Pancreas (tissue), 10 donors: ENCODE measurements at places on chromosomes 13 and 19. TPM values are rescaled to one million over a fixed set of nuclear protein-coding genes. Genes with fewer than 3 reads are reported as not detected.

The KCTD15 gene
- 16.1 TPM for total RNA-seq

The SIGLECL1 gene
- not detected for total RNA-seq

The IRGC gene
- not detected for total RNA-seq

The GPC5 gene
- not detected for total RNA-seq

DNA sequence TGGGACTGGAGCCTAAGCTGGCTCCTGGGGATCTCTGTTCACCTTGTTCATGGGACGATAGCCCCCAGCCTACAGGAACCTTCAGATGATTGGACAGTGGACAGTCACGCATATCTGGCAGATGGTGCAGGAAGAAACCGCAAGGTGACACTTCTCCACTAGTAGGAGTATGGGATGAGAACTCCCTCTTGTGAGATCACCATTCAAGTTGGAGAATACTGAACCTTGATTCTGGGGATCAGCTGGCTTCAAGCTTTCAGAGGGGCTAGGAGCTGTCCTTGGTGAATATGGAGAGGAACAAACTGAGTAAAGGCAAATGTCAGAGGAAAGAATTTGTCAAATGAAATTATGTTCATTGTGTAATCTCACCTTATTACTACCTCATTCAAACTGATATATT, 204.5 kb downstream of the PDS5B start:
- no peak for DNase-seq

DNA sequence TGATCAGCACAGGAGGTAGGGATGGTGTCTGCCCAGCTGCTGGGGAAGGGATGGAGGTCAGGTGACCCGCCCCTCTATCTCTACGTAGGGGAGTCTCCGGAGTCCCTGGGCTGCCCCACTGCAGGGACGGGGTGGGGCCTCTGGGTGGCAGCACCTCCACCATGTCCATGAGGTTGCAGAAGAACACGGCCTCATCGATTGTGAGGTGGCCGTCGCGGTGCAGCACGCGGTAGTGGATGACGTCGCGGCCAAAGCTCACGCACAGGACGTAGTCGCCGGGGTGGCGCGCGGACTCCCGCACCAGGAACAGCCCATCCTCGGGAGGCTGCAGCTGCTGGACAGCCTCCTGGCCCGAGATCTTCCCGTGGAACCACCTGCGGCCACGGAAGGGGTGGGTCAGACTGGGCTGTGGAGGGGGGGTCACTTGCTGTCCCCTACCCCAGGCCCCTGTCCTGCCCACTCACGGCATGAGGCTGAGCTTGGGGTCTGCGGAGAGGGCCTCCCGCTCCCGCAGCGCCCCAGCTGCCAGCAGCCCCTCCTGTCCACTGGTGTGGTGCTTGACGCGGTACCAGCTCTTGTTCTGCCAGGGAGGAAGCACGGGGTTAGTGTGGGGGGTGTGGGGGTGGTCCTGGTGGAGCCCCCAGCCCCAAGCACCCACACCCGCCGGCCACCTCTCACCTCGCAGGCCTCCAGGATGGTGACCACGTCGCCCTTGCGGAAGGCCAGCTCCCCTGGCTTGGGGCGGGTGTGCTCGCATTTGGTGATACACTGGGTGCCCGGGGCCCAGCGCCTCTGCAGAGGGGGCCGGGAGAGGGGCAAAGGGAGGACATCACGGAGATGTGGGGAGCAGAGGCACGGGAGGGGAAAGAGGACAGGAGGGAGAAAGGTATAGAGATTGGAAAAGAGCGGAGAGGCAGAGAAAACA, 2.3 kb downstream of the MATK start:
- DNase-seq: no peak

DNA sequence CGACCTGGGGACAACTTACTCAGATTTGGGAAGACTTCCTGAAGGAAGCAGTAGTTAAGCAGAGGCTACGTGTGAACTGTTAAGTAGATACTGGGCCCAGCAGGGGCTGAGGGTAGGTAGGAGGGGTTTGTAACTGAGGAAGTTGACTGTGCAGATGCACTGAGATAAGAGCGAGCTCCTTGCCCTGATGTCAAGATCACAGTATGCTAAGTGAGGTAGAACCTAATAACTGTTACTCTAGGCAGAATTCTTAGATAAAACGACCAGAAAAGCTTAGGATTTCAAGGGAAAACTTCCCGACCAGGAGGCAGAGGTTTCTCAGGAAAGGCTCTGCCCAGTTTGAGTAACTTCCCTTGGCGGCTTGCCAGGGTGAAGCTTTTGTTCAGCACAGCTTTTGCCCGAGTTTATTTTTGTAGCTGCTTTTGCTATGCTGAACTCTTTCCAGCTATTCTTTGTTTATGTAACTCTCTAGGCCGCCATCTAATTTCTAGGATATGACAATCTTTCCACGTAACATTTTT, 632.1 kb downstream of the DIAPH3 start:
- DNase-seq: no peak

GRCh38 chr19:44883922-44884321, 7.1 kb upstream of the TOMM40 start:
- DNase-seq: no peak

- no peak for DNase-seq
Observed at GRCh38 chr19:7213628-7214323, 80.4 kb downstream of the INSR start.

DNA sequence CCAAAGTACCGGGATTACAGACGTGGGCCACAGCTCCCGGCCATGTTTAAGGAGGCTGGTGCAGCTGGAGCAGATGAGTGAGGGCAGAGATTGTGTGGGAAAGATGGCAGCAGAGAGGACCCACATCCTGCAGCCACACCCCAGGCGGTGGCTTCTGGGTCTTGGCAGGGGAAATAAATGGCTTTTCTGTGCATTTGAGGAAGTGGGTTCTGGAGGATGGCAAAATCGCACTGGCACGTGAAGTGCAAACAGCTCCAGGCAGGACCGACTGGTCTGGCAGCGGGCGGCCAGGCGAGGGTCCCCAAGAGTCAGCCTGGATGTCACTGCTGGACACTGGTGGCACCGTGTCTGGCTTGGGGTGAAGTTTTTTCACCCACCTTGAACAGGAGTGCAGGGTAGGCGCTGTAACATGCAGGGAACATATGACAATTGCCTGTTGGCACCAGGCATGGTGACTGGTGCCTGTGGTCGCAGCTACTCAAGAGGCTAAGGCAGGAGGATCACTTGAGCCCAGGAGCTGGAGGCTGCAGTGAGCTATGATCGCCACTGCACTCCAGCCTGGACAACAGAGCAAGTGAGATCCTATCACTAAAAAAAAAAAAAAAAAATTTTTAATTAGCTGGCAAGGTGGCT, 8.4 kb downstream of the B3GNT3 start:
- DNase-seq: no peak

DNA sequence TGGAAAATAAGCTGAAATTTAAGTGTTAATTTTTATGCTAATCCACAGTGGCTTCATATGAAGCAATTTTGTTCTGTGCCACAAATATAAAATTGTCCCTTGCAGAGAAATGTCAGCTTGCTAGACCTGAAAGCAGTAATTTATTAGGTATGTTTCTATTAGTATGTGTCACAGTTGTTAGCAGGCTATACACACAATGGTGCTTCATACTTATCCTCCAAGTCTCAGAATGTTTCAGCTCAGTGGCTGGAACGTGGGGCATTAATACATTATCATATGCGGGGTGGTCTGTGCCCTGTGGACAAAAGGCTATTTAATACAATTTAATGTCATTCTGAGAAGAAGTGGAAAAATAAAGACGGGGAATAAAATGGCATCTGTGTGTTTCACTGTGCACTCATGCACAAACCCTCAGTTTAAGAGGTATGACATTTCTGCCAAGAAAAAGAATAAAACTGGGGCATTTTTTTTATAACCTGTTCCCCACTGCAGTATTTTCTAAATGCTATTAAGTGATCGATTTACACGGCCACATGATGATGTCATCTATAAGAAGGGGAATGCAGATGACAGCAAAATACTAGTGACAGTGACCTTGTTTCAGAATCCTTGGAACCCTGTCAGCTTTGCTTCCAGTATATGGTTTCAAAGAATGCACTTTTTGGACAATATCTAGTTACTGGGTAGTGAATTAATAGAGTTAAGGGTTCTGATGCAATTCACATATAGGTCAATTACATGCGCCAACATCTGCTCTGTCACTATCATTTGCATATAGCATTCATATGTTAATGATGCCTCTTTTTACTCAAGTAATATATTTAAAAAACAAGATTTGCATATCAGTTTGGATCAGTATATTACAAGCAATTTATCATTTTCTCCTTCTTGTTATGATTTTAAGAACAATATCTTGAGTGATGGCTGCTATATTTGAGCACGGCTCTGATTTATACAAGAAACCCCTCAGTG, 21.2 kb upstream of the ZNF536 start:
- DNase-seq: no peak

- no peak for DNase-seq
Observed at GRCh38 chr19:38674388-38675171, 27.1 kb downstream of the ACTN4 start.

DNA sequence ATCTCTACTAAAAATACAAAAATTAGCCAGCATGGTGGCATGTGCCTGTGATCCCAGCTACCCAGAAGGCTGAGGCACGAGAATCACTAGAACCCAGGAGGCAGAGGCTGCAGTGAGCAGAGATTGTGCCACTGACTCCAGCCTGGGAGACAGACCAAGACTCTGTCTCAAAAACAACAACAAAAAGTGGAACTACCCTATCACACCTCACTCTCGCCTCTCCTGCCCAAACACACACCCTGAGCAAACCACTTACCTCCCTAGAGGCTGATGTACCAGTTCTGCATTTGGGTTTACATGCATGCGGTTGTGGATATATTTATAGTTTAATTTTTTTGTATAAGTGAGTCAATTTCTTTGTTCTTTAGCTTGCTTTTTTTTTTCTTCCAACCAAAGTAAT, 7.7 kb upstream of the PTOV1 start:
- no peak for DNase-seq

DNA sequence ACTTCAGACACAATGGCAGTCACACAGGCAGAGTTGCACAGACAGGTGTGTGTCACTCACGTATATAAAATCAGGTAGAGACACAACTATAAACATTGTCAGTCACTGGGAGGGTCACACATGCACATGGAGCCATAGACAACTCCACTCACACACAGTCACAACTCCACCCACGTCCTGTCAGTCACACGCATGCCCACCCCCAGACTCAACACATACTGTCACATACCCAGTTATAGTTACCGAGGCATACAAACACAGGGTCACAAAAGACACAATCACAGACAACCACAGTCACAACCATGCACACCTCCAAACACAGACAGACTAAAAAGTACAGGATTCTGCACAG, 1.5 kb downstream of the NUMBL start:
- no peak for DNase-seq
